ENCODE measurements at places on chromosomes 13 and 19.

- no peak for DNase-seq
Observed at GRCh38 chr13:78609464-78610205, 6.3 kb upstream of the POU4F1 start.

- DNase-seq, result peak; percentile 85
Observed at GRCh38 chr19:35959040-35959967, 23.1 kb downstream of the LRFN3 start.

DNA sequence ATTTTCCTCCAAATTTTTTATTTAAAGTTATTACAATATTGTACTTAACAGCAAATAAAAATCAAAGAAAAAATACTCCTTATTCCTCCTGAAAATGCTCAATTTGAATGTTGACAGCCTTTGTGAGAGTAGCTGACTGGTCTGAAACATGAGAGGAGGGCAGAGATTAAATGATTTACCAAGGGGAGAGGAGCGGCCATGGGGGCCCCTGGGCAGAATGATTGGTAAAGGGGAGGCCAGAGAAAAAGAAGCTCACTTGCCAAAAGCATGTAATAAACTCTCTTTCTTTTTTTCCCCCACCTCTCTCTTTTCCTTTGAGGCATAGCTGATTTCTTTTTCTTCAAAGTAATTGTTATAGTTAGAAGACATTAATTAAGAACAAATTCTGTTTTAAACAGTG lies 30.1 kb upstream of the FNDC3A start:
- DNase-seq, result no peak

- DNase-seq, result no peak
Observed at GRCh38 chr13:32253911-32254399, 61.2 kb downstream of the ZAR1L start.

DNA sequence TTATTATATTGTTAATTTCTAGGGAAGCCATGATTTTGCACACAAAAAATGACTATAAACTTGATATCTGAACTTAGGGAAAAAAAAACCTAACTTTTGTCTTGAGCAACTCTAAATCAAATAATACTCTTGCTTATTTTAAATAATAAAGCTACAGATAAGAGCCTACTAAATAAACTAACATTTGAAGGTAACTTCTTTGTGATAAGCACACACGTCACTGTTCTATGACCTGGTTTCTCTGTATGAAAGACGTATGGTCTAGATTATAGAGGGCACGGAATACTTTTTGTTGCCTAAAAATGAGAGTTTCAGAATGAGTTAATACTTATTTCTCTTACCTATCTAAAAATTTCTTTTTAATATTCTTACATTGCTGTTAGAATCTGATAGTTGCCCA lies 603.2 kb downstream of the DCT start:
- DNase-seq, result no peak

GRCh38 chr13:108069521-108070210 lies 145.7 kb downstream of the LIG4 start:
- DNase-seq, result no peak

DNA sequence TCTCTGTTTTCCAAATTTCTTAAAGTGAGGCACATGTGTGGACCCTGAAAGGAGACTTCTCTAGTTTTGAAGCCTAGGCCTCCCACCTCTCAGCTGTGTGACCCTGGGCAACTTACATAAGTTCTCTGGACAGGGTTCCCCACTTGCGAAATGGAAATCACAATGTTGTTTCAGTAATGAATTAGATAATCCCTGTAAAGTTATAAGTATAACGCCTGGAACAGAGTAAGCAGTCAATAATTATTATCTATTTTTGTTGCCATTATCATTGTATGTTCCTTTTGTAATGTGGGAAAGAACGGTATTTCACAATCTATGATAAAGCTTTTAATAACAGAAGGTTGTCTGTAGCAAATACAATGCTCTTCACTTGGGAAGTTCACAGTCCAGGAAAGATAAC lies 437.3 kb upstream of the ZNF507 start:
- no peak for DNase-seq

DNA sequence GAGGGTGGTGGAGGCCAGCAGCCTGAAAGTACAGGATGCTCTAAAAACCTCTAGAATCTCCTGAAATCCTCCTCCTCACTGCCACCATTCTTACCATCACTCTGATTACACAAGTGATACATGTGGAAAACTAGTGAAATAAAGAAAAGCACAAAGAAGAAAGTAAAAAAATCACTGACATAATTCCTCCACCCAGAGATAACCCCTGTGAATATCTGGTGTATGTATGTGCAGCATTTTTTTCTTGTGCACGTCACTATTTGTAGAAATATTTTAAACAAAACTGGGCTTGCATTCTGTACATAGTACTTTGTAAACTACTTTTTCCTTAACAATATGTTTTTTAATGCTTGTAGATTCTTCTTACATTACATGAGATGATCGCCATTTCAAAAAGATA lies 73.2 kb downstream of the CDADC1 start:
- DNase-seq, result no peak

DNA sequence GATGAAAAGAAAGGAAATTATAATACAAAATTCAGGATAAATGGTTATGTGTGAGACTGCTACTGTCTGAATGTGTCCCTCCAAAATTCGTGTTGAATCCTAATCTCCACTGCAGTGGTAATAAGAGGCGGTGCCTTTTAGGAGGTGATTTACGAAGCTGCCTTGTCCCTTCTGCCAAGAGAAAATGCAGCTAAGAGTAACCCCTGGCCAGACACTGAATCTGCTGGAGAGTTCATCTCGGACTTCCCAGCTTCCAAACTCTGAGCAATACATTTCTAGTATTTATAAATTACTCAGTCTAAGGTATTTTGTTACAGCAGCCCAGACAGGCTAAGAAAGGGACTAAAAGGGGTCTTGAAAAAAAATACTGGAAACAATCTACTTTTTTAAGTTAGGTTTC lies 152.6 kb downstream of the KLF12 start:
- no peak for DNase-seq

DNA sequence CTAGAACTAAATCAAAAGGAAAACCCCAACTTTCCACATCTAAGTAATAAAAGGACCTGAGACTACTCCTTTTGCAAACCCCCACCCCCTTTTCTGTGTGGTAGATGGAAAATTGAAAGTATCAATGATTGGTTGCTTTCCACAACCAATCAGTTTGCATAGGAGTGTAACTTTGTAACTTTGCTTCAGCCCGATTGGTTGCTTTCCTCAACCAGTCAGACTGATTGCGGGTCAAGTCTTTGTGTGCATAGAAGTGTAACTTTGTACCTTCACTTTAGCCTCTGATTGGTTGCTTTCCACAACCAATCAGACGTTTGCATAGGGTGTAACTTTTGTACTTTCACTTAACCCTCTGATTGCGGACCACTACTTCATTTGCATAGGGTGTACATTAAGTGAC lies 8.0 kb upstream of the B3GLCT start:
- no peak for DNase-seq

DNA sequence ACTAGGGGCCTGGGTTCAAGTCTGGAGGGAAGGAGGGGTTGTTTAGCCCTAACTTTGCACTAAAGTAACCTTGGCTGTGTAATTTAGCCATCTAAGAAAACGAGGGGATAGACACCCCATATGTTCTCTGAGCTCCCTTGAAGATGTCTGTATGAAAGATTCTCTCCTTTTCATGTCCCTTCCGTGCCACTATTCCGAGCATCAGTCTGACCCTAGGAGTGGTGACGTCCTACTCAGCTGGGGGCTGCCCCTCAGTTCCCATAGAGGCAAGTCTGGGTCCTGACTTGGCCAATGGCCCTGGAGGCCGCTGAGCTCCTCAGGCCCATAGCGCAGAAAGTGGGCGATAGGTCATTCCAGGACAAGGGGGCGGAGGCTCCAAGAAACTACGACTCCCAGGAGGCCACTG lies 790 bp upstream of the WDFY2 start:
- no peak for DNase-seq

Measured in CD4-positive, alpha-beta T cell treated with Interleukin-2 at 100 ng/mL for 4 hours (primary cell).